ENCODE measurements at places on chromosomes 11 and 22.

DNA sequence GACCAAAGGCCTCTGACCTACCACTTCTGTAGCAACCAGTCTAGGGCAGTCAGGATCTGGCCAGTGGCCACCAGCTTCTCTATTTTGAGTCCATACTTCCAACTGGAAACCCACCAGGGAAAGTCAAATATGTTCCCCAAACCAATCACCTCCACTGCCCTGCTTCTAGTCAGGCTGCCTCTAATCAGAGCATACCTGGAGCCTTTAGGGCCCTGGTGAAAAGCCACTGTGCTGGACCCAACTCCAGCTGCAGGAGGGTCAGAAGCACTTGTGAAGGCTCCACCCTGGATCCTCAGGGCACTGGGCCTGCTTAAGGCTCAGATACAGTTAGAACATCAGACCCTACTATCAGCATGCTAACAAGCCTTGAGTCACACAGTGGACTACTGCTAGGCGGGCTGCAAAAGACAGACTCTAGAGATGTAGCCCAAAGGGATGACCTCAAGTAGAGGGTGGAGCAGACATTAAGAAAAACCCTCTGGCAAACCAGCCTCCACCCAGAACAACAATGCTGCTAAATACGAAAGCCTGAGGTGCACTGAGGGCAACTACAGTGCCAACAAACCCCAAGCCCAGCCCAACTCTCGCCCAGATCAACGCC lies 69.2 kb downstream of the DGCR2 start:
- no peak for DNase-seq

GRCh38 chr11:72631806-72632731 lies 42.2 kb downstream of the PDE2A start:
- no peak for DNase-seq

DNA sequence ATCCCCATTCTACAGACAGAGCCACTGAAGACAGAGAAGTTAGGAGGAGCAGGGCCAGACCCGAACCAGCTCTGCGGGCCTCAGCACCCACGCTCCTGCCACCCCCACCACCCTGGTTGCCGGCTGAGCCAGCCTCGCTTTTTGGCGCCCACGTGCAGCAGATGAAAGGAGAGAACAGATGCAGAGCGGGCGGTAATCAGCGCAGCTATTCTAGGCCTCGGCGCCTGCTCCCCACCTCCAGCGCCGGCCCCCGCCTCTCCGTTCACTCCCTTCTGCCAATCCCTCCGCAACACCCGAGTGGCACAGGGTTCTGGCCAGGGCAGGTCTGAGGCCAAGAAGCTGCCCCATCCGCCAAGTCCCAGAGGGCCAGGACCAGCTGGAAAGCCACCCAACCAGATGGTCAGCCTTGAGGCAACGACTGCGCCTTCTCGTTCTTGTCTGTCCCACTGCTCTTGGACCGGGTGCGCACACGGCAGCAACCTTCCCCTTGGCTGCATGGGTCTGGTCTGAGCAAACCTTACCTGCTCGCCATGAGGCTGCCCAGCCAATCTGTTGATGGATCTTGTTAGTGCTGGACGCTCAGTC lies 16.8 kb downstream of the DNAL4 start:
- DNase-seq: no peak

DNA sequence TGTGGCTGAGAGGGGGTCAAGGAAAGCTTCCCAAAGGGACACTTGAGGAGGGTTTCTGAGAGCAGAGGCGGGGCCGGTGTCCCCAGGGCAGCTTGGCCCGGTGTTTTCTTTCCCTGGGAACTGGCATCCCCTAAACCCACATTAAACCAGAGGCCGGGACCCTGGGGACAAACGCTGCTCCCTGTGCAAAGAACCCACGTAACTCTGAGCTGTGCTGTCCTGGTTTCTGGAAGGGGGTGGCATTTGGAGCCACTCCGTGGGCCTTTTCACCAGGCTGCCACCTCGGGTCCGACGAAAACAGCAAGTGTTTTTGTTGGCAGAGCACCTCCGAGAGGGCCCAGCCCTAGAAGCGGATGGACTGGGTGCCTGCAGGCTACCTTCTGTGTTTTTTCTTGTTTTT lies 100.2 kb upstream of the ANO1 start:
- DNase-seq: no peak

- DNase-seq: no peak
Measured at GRCh38 chr22:49235463-49236300, 592.0 kb downstream of the BRD1 start.

- no peak for DNase-seq
Measured at GRCh38 chr11:69637198-69637940, 3.6 kb upstream of the CCND1 start.

DNA sequence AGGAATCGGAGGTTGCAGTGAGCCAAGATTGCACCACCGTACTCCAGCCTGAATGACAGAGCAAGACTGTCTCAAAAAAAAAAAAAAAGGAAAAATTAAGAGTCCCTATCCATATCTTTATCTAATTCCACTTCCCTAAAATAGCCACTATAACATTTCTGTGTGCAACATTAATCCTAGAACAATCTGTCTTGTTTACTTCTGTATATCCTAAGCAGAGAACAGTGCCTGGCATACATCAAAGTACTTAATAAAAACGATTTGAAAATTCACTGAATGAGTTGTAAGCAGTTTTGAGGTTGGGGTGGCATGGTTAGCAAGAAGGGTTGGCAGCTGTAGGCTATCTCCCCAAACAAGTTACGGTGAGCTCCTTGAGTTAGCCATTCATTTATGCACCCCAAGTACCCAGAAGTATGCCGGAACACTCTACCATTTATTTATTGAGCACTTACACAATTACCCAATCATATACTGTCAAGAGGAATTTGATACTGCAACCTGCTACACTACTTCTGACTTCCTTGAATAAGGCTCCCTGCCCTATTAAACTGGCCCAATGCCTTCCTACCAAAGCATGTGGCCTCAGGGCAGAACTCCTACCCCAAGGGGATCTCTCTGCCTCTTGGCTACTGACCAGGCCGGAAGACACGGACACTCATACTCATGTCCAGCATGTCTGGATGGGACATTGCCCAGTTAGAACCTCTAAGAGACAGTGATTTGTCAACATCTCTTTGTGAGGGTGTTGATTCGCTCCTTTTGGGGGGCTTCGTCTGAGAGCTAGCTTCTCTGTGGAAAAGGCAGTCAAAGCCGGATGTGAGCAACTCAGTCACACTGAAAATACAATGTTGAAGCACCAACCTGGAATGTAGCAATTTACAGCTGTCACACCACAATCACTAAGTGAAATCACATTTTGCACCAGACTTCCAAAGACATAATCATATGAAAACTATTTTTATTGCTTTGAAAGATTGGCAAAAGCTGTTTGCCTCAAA lies 16.3 kb upstream of the TMEM41B start:
- no peak for DNase-seq

- DNase-seq: no peak
Measured at GRCh38 chr11:19994672-19995071, 165.6 kb downstream of the DBX1 start.

GRCh38 chr11:20926799-20927540 lies 257.6 kb downstream of the NELL1 start:
- DNase-seq: no peak

- no peak for DNase-seq
Measured at GRCh38 chr22:25403811-25404471, 160.5 kb upstream of the GRK3 start.

Data from activated CD4-positive, alpha-beta T cell treated with anti-CD3 and anti-CD28 coated beads for 24 hours (primary cell).